Lung microvascular endothelial cell (primary cell): ENCODE measurements at places on chromosomes 5 and 9. TPM values are rescaled to one million over a fixed set of nuclear protein-coding genes. Genes with fewer than 3 reads are reported as not detected.

GRCh38 chr9:96604004-96604319 lies 15.7 kb downstream of the CDC14B start:
- no peak for DNase-seq

GRCh38 chr9:114083666-114084065 lies 5.6 kb upstream of the AMBP start:
- no peak for DNase-seq

DNA sequence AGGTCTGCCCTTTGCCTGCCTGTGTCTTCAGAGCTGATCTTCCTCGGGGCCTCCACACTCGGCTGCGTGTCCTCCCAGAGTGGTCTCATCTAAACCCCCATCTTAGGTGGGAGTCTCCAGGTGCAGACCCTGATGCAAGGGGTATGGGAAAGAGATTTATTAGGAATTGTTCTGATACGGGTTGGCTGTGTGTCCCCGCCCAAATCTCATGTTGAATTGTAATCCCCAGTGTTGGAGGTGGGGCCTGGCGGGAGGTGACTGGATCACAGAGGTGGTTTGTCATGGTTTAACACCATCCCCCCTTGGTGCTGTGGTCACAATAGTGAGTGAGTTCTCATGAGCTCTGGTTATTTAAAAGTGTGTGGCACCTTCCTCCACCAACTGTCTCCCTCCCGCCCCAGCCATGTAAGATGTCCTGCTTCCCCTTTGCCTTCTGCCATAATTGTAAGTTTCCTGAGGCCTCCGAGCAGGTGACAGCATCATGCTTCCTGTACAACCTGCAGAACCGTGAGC lies 208.4 kb downstream of the AOPEP start:
- no peak for DNase-seq

DNA sequence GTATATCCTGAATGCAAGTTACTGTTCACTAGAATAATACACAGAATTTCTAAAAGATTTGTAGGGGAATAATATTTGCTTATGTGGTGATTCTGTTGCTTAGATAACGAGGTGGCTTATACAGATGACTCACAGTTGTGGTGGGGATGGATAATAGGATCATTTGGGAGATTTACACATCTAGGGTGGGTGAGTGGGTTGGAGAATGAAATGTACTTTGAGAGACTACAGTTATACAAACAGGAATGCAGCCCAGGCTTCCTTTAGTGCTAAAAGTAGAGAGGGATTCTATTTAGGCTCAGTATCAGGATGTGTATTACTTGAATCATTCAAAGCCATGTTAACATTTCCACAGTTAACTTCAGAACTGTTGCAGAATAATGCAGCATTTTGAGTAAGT lies 1.8 kb downstream of the CTXN3 start:
- no peak for DNase-seq

- DNase-seq: no peak
These were observed 60.6 kb upstream of the GRIA1 start for GRCh38 chr5:153429761-153430380.

- DNase-seq: no peak
These were observed 2.5 kb upstream of the TCF7 start for GRCh38 chr5:134111741-134112647.

- DNase-seq: no peak
These were observed 2.9 kb upstream of the RNF130 start for GRCh38 chr5:180074462-180074861.

DNA sequence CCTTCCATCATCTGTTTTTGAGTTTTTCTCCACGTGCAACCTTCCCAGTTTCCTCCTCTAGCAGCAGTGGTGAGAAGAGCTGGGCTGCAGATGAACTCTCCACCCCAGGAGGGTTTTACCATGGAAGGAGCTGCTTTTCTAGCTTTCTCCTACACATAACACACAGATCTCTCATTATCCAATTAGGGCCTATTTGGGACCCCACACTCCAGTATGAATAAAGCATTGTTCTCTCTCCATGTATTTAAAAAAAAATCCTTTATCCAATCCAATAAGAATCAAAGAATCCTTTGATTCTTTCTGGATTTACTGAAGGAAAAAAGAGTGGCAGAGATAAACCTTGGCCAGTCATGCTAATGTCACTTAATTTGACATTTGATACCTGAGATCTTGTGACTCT lies 31.6 kb upstream of the NAA35 start:
- DNase-seq: no peak

- peak; percentile 67 for DNase-seq
These were observed 449 bp upstream of the PCSK5 start for GRCh38 chr9:75889977-75890471.

- DNase-seq: no peak
These were observed 13.9 kb downstream of the FAM193B start for GRCh38 chr5:177540438-177540837.

DNA sequence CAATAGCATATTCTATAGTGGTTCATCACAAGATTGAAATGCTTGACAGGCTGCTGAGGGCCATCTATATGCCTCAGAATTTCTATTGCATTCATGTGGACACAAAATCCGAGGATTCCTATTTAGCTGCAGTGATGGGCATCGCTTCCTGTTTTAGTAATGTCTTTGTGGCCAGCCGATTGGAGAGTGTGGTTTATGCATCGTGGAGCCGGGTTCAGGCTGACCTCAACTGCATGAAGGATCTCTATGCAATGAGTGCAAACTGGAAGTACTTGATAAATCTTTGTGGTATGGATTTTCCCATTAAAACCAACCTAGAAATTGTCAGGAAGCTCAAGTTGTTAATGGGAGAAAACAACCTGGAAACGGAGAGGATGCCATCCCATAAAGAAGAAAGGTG lies 43.8 kb downstream of the GCNT1 start:
- DNase-seq: no peak

DNA sequence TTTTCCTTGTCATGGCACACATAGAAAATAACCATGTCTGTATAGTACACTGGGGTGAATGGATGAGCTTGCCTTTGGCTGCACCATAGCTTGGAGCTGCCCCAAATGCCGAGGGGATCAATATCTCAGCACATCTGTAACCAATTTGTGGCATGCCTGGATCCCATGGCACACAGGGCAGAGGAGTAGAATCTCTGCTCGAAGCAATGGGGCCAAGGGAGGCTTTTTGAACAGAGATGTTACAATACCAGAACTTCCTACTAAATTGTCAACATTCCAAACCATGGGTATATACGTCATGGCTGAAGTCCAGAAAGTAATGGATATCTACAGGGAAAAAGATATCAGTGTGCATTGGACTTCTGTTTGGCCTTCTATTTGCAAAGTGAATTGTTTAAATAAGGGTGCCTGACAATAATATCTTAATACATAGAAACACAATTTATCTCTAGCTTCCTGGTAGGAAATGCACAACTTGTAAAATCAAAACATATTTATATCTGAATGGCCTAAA lies 39.0 kb downstream of the ESM1 start:
- no peak for DNase-seq

DNA sequence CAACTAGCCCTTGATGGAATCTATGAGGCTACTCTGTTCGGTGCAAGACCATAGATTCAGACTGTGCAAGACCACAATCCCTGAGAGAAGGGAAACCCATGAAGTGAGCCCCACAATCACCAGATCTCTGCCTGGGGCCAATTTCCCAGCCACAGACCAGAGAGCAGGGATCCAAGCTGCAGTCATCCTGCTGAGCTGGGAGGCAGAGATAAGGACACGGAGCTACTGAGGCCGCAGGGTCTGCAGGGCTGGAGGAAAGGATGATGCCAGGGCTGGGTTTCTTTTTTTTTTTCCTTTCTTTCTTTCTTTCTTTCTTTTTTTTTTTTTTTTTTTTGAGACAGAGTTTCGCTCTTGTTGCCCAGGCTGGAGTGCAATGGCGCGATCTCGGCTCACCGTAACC lies 47.7 kb upstream of the FUBP3 start:
- no peak for DNase-seq

DNA sequence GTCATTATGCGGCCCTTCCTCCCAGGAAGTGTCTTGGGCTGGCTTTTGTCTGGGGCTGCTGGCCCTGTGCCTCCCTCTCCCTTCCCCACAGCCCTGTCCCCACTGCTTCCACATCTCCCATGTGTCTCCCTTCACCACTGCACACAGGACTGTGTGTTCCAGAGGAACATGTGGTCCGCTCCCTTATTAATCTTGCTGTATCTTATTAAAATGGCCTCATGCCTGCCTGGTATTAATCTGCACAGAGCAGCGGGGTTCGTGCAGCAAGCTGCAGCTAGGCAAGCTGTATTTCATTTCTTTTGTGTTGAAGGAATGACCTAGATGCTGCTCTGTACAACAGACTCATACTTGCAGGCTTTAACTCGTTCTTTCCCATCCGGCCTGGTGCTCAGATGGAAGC lies 130.5 kb downstream of the SPOCK1 start:
- no peak for DNase-seq

DNA sequence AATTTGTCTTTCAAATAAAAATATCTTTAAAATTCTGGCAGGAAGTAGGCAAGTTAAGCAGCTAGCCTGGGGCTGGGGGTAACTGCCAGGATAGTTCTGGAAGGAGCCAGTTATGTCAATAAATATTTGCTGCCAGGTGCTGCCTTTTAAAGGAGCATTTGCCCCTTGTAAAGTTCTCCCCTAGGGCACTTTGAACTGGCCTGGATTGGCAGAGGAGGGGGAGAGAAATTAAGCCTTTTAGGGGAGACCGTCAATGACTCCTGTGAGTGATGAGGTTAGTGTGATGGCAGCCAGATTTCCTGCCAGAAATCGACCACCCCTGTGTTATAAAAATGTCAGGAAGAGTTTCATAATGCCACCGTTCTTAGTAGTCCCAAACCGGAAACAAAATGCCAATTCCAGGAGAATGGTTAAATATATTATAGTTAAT lies 89.8 kb upstream of the ELL2 start:
- DNase-seq: no peak

TMEM267 gene
- 4.1 and 7.7 TPM in 2 replicates for total RNA-seq

- DNase-seq: no peak
These were observed 59.5 kb upstream of the TMEM215 start for GRCh38 chr9:32723789-32724325.

GRCh38 chr9:88308831-88309560 lies 79.2 kb upstream of the SPIN1 start:
- DNase-seq: no peak
